ENCODE measurements at places on chromosomes 11 and 22. TPM values are rescaled to one million over a fixed set of nuclear protein-coding genes. Genes with fewer than 3 reads are reported as not detected.

Gene OR5W2
- total RNA-seq: not detected

Gene ZDHHC13
- 67.7 TPM for total RNA-seq

Gene MS4A6A
- total RNA-seq: 0.60 TPM

Gene FAM227A
- total RNA-seq: 0.46 TPM

Gene C22orf31
- total RNA-seq: not detected

Gene FAU
- total RNA-seq: 222 TPM

Gene MS4A2
- not detected for total RNA-seq

Gene ADAMTS15
- under 0.01 TPM for total RNA-seq

Gene OR4D9
- total RNA-seq: not detected

Gene COMMD9
- 42.4 TPM for total RNA-seq

Gene HTR3A
- total RNA-seq: not detected

Gene IFITM5
- total RNA-seq: not detected

Gene KCNJ1
- total RNA-seq: not detected

Gene P4HA3
- 40.7 TPM for total RNA-seq

Gene CTSF
- total RNA-seq: 20.4 TPM

Gene OR5B2
- not detected for total RNA-seq

Gene CRYAB
- 0.33 TPM for total RNA-seq

Gene OR10A2
- not detected for total RNA-seq

Gene IGSF22
- not detected for total RNA-seq

Gene NTM
- 2.1 TPM for total RNA-seq

Gene SCO2
- total RNA-seq: 1.8 TPM

Gene NDUFC2
- total RNA-seq: 82.9 TPM

Gene ALKBH3
- total RNA-seq: 42.8 TPM
